ENCODE measurements at places on chromosomes 3 and 15. TPM values are rescaled to one million over a fixed set of nuclear protein-coding genes. Genes with fewer than 3 reads are reported as not detected.

Gene CHRNA5
- total RNA-seq: 2.0 TPM

Gene ANKRD34C
- not detected for total RNA-seq

Gene NR2E3
- 2.1 TPM for total RNA-seq

GRCh38 chr3:45272032-45272810 lies 46.1 kb upstream of the TMEM158 start:
- no peaks in the 10 kb centered on the region for H3K36me3 ChIP-seq
- no peak for DNase-seq
- H3K27ac ChIP-seq: peak overlapping the region; percentile 36
- H3K4me3 ChIP-seq: no peak overlapping the region
- H3K4me1 ChIP-seq: no peaks in the 10 kb centered on the region

DNA sequence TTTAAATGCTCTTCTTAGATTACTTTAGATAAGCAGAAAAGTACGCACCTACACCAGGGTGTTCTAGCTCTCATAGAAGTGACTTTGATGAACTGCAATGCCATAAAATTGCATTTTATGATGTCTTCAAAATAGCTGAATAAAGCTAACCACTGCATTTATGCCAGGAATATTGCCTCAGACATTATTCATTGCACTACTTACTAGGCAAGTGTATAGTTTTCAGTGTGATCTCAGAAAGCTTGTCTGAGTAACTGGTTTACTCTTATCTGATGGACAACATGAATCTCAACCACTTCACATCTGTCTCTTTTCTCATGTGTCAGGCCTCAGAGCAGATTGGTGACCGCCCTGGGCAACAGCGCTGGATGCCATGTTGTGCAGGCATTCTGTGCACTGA lies 119.3 kb upstream of the SLC2A2 start:
- H3K4me1 ChIP-seq: no peaks in the 10 kb centered on the region
- no peaks in the 10 kb centered on the region for H3K36me3 ChIP-seq
- no peaks in the 10 kb centered on the region for H3K27me3 ChIP-seq
- DNase-seq: no peak

Measured in prostate gland (tissue), 2 donors.